Nucleus accumbens (tissue), 56 donors: ENCODE measurements at places on chromosomes 13 and 19.

DNA sequence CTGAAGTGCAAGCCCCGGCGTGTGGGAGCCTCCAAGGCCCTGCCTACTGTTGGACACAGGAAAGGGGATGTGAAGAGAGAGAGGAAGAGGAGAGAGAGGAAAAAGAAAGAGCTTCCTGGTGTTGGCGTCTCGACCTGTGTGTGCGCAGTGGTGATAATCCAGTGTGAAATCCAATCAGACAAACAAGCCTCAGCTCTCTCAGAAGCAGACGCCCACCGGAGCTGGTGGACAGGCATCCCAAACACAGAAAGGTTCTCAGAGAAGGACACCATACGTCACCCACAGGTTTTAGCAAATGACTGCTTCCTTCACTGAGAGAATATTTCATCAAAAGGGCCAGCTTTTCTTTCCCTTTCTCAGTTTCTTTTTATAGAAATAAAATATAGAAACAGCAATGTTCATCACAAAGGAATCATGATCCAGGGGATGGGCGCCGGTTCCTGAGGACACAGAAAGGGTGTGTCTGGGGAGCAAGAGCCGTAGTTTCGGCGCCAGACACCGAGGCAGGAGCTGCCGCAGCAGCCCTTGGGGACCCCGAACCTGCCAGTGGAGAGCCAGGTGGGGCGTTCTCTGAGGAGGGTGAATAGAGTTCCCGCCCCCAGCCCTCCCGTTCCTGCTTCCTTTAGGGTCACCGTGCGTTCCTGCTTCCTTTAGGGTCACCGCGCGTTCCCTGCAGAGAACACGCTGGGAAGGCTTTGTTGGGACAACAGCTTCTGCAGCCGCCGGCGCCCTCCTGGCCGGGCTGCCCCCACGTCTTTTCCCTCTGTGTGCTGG lies 145.8 kb upstream of the SOX1 start:
- DNase-seq, result no peak

DNA sequence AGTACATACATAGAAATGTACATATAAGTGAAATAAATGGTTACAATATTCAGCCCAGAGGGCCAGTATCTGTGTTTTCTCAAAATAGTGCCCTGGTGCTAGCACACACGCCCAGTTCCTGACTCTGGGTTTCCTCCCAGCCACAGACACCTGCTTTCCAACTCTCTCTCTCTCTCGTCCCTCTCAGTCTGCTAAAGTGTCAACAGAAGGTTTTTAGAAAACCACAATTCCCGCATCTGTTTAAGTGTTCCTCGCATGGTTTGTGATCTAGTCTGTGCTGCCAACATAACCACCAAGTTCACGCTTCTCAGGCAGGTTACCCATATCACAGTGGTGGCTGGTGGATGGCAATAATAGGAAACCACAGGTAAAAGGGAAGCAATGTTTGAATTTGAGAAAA lies 17.8 kb upstream of the UPF3A start:
- DNase-seq, result no peak

DNA sequence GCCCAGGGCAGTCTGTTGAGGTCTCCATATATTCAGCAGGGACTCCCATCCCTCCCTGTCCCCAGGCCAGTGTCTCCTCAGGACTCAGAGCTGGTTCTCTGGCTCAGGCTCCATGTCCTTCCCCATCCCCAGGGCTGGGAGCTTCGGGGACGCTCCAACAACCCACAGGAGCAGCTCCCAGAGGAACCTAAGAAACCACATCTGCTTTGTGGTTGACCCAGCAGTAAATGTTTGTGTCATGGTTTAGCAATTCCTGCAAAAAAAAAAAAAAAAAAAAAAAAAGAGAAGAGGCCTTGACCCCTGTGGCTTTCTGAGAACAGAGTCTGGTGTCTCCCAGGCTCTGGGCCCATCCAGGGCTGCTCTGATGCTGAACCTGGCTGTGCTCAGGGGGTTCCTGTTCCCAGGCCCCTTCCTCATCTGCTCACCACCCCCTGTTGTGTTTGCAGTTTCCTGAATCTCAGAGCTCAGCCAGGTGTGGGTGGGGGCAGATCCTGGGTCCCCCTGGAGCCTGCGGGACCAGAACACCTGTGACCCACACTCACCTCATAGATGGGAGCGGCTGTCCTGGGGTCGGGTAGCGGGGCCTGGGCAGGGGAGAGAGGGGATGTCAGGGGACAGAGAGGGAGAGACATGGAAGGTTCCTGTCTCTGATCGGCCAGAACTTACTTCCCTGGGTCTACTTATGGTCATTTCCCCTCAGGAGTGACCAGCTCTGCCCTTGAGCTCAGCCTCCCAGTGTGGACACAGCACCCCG lies 25.2 kb upstream of the CEACAM1 start:
- no peak for DNase-seq

GRCh38 chr19:12884926-12885748 lies 1.9 kb downstream of the KLF1 start:
- DNase-seq, result peak; percentile 53

GRCh38 chr19:35168196-35168595 lies 13.7 kb downstream of the FXYD5 start:
- DNase-seq, result no peak

DNA sequence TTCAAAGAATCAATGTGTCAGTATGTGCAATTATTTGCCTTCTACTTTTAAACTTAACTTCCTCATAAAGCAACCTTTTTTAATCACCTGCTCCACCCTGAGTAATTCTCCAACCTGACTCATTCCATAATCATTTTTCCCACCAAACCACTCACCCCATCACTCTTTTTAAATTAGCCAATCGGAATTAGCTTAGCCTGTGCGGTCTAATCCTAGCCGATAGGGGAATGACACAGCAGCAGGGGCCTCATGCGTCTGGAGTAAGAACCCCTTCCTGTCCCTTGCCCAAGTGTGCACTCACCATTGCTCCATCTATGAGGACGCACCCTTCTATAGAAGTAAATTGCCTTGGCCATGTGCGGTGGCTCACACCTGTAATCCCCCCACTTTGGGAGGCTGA lies 27.4 kb upstream of the ZNF83 start:
- no peak for DNase-seq

DNA sequence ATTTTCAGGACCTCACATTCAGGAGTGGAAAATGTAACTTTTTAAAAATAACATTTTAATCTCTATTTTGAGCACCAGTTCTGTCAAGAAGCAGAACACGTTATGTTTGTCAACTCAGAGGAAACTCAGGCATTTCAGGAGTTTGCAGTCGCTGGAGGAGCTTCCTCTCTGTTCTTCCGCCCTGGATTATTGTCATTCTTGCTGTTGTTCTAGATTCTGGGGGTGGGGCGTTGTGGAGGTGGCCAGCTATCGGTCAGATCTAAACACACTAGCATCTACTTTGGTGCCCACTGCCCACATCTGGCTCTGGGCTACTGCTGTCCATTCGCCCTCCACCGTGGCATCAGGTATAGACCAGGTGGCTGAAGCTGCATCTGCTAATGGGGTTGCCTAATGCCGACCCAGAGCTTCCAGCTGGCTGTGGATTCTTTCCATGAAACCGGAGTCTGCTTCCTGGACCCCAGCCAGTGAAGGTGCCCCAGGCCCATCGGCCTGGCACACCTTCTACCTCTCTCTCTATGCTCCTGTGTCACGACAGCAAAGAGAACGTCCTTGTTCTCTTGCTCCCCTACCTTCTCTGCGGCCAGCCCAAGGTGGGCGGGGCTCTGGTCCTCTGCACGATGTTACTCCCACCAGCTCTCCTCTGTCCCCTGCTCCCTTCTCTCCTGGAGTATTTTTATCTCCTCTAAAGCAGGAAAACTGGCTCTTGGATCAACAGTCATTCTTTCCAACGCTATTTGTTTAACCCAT lies 36.7 kb upstream of the DGKH start:
- DNase-seq, result no peak

GRCh38 chr19:35107545-35107944 lies 8.1 kb upstream of the FXYD3 start:
- peak; percentile 85 for DNase-seq

- DNase-seq, result peak; percentile 30
Measured at GRCh38 chr19:17468302-17469091, 1.8 kb upstream of the SLC27A1 start.

DNA sequence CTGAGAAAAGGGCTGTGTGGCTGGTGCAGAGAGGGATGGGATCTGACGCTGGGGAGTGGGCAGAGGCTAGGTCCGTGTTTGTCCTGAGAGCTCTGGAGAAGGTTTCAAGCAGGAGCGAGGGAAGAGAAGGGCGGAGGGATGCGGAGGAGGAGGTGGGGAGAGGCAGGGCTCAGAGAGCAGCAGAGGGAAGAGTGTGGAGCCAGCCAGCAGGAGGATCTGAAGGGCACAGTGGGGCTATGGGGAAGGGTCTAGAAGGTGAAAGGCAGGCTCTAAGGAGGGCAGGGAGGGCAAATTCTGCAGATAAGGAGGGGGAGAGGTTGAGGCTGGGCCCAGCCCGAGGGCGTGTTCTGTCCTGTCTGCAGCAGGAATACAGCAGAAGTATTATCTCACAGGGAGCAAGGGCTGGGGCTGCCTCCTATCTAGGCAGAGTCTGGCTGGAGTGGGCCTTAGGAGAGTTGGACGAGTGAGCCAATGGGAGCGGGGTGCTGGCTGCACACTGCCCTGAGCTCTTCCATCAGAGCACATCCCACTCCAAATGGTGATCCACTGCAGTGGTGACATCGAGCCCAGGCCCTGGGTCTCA lies 6.1 kb downstream of the AP2A1 start:
- DNase-seq, result no peak

GRCh38 chr13:94595001-94595949 lies 677 bp downstream of the TGDS start:
- no peak for DNase-seq

DNA sequence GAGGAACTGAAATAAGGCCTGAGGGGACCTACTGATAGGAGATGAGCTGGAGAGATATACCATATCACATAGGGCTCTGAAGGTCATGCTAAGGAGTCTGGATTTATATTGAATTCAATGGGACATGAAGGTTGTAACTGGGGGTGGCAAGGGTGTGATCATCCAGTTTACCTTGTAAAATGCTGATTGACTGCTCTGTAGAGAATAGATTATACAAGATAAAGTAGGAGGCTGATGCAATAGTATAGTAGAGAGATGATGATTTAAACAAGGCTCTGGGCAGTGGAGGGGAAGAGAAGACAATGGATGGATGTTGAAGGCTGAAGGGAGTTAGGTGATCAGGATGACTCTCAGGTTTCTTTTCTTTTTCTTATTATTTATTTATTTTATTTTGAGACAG lies 18.0 kb upstream of the PAN3 start:
- no peak for DNase-seq

DNA sequence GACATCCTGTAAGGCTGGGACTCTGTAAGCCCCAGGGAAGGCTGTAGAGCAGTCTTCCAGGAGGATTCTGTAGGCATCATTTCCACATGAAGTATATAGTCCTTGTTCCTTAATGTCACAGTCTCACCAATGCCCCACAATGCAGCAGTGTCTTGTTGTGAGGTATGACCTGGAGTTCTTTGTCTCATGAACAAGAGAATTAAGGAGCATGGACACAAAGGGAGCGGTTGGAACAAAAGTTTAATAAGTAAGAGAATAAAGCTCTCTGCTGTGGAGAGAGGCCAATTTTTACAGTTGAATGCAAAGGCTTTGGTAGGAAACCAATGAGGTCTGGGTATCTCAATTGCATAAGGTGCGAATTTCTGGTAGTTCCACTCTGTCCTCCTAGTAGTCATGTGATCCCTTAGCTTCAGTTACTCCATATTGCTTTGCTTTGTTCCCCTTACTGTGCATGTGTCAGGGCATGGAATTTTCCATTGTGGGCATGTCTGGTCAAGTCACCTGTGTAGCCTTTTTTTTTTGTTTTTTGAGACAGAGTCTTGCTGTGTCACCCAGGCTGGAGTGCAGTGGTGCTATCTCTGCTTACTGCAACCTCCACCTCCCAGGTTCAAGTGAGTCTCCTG lies 124.3 kb upstream of the TMTC4 start:
- no peak for DNase-seq

GRCh38 chr19:1183543-1184172 lies 9.6 kb upstream of the SBNO2 start:
- DNase-seq, result no peak

DNA sequence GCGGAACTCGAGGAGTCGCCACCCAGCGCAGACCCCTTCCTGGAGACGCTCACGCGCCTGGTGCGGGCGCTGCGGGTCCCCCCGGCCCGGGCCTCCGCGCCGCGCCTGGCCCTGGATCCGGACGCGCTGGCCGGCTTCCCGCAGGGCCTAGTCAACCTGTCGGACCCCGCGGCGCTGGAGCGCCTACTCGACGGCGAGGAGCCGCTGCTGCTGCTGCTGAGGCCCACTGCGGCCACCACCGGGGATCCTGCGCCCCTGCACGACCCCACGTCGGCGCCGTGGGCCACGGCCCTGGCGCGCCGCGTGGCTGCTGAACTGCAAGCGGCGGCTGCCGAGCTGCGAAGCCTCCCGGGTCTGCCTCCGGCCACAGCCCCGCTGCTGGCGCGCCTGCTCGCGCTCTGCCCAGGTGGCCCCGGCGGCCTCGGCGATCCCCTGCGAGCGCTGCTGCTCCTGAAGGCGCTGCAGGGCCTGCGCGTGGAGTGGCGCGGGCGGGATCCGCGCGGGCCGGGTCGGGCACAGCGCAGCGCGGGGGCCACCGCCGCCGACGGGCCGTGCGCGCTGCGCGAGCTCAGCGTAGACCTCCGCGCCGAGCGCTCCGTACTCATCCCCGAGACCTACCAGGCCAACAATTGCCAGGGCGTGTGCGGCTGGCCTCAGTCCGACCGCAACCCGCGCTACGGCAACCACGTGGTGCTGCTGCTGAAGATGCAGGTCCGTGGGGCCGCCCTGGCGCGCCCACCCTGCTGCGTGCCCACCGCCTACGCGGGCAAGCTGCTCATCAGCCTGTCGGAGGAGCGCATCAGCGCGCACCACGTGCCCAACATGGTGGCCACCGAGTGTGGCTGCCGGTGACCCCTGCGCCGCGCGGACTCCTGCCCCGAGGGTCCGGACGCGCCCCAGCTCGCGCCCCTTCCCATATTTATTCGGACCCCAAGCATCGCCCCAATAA lies 2.3 kb downstream of the AMH start:
- no peak for DNase-seq

DNA sequence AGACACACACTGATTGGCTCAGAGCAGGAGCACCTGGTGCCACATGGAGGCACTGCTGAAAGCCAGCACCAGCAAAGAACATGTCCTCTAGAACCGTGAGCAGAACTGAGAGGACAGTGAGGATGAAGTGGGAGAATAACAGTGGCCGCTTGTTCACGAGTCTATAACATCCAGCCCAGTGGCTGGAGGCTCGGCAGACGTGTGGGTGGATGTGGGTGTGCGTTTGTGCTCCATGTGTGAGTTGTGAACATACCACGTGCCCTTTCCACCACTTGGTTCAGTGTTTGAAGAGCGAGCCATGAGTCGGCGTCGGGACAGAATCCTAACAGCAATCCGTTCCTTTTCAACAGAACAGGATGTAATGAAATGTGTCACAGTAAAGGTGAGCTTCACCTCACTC lies 113.0 kb downstream of the SOX1 start:
- DNase-seq, result no peak

GRCh38 chr19:29715701-29716581 lies 880 bp upstream of the C19orf12 start:
- DNase-seq, result no peak

- no peak for DNase-seq
Measured at GRCh38 chr13:102460806-102461205, 59.0 kb upstream of the FGF14 start.

GRCh38 chr13:98189841-98190505 lies 12.9 kb upstream of the RNF113B start:
- DNase-seq, result no peak
